ENCODE measurements at places on chromosomes 11 and 22. TPM values are rescaled to one million over a fixed set of nuclear protein-coding genes. Genes with fewer than 3 reads are reported as not detected.

Gene MMP12
- not detected for total RNA-seq

Gene DHCR7
- 110 TPM for total RNA-seq

Gene FAM111B
- total RNA-seq = 6.8 TPM

Gene FGF3
- not detected for total RNA-seq

Gene CST6
- total RNA-seq = 1.1 TPM

GRCh38 chr22:34344702-34345101, 424.4 kb upstream of the LARGE1 start:
- no peaks in the 10 kb centered on the region for H3K4me1 ChIP-seq
- no peaks in the 10 kb centered on the region for H3K36me3 ChIP-seq
- no peak overlapping the region for H3K27ac ChIP-seq
- peaks cover 18% of the 10 kb centered on the region for H3K27me3 ChIP-seq

- H3K4me1 ChIP-seq = no peaks in the 10 kb centered on the region
- H3K27me3 ChIP-seq = peaks cover 10% of the 10 kb centered on the region
- no peak overlapping the region for H3K27ac ChIP-seq
- no peak overlapping the region for H3K4me3 ChIP-seq
Observed at GRCh38 chr11:121435132-121435531, 17.0 kb upstream of the SORL1 start.

DNA sequence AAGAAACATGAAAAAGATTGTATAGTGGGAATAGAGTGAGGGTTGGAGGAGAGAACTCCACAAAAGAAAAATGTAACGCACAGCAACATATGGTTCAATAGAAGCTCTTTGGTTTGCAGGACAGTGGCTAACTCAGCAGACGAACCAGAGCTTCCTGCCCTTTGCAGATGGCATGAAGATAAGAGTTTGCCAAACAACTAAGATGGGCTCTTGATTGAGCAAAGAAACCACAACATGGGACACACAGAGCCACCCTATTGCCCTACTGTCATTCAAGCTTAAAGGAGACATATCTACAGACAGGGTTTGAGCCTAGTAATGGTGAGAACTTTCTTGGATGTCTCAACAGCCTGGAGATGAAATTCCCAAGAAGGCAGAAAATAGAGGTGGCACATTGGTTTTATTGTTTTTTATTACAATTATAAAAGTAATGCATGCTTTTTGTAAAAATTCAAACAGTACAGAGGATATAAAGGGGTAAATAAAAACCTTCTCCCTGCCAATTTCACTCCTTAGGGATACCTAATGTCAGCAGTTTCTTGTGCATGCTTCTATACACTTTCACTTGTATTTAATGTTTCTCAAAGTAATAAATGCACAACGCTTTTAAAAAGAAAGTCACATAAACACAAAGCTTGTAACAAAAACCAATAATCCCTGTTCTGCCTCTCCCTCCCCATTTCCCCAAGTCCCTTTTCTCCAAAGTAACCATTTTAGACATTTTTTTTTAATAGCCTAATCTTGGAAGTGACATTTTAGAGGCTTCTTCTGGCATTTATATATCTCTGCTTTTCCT, 63.7 kb downstream of the COPB1 start:
- H3K4me3 ChIP-seq = no peak overlapping the region
- H3K27ac ChIP-seq = no peak overlapping the region
- H3K27me3 ChIP-seq = no peaks in the 10 kb centered on the region
- DNase-seq = no peak
- no peaks in the 10 kb centered on the region for H3K4me1 ChIP-seq

Data from mesothelial cell of epicardium (in vitro differentiated cells).